ENCODE measurements at places on chromosomes 13 and 19.

DNA sequence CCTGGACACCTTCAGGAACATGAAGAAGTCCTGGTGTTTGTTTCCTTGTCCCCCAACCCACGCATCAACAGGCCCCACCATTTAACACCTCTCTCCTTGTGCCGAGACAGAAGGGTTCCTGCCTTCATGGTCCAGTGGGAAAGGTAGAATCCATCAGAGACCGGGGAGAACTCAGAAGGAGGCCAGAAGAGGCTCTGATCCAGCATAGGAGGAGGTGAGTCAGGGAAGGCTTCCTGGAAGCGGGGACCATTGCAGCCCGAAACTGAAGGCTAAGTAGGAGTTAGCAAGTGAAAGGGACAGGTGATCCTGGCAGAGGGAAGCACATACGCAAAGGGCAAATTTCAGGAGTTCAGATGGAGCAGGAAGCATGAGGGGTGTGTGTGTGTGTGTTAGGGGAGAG lies 484 bp downstream of the ICAM3 start:
- peak; percentile 12 for DNase-seq

- DNase-seq = no peak
Observed at GRCh38 chr19:51729781-51730180, 6.0 kb upstream of the HAS1 start.

- no peak for DNase-seq
Observed at GRCh38 chr13:109144693-109145437, 515.5 kb downstream of the MYO16 start.

GRCh38 chr19:42275103-42275502 lies 6.1 kb downstream of the CIC start:
- no peak for DNase-seq

GRCh38 chr19:344625-345319 lies at the start of gene MIER2:
MIER2 (minus strand) TSS chr19:344796; CDS start chr19:344782, 14 bp downstream.
- peak; percentile 96 for DNase-seq

DNA sequence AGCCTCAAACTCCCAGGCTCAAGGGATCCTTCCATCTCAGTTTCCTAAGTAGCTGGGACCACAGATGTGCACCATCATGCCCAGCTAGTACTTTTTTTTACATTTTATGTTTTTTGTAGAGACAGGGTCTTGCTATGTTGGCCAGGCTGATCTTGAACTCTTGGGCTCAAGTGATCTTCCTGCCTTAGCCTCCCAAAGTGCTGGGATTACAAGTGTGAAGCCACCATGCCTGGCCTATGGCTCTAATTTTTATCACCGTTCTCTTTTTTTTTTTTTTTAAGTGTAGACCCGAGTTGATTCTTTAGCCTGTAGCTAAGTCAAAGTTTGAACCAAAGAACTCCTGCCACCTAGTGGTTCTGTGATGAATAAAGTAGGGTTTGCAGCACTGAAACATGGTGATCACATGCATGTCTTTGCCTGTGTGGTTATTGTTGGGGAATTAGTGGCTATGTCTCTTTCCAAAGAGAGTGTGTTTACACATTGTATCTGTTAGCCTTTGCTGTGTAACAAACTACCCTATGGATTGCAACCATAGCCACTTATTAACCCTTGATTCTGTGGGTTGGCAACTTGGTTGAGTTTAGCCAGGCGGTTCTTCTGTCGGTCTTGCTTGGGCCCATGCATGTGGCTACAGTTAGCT lies 11.6 kb downstream of the NFILZ start:
- no peak for DNase-seq

DNA sequence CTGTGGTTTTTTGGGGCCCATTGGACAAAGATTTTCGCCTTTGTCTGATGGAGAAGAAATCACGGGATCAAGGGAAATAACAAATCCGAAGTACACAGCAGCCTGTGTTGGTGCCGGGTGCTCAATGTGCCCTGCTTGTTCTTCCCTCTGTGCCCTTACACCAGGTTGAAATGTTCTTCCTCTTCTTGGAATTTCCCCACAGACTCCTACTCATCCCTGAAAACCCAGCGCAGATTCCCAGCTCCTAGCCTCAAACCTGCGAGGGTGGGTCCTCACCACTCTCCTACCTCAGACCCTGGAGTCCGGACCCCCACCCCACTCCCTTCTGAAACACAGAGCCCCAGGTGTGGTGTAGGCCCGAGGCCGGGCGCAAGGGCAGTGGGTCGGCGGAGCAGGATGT lies 4.9 kb upstream of the ACP4 start:
- no peak for DNase-seq

DNA sequence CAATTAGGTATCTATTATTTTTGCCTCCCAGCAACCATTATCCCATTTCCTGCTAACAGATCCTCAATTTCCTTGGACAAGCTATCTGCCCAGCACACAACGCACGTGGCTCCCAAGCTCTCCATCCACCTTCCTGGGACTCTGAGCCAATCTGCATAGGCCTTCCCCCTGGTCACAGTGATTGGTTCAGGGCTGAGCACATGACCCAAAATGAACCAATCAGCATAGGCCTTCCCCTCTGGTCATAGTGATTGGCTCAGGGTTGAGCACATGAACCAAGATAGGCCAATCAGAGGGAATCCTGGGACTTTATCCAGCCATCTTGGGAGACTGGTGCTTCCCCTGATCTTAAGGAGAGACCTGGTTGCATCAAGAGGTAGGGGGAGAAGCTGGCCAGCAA lies 5.8 kb downstream of the CPAMD8 start:
- DNase-seq = no peak

DNA sequence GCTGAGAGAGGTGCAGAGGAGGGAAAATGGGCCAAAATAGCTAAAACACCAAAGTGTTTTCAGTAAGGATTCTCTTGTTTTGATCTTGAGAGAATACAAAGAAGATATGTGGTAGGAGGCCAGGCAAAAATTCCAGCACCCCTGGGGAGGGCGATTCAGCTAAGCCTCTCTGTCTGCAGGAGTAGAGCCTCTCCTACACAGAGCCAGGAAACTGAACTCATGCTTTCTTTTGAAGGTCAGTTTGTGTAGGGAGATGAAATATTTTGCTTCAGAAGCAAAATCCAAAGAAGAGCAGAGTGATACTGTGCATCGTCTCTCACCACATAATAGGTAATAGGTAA lies 565.0 kb downstream of the FGF9 start:
- no peak for DNase-seq

GRCh38 chr19:35902870-35903475 lies 644 bp downstream of the HCST start:
- no peak for DNase-seq

GRCh38 chr13:94435604-94436226 lies 43.8 kb downstream of the DCT start:
- DNase-seq = no peak

- DNase-seq = no peak
Observed at GRCh38 chr13:51425410-51426042, 27.3 kb downstream of the INTS6 start.

- DNase-seq = no peak
Observed at GRCh38 chr13:113500530-113501265, 10.2 kb upstream of the DCUN1D2 start.

DNA sequence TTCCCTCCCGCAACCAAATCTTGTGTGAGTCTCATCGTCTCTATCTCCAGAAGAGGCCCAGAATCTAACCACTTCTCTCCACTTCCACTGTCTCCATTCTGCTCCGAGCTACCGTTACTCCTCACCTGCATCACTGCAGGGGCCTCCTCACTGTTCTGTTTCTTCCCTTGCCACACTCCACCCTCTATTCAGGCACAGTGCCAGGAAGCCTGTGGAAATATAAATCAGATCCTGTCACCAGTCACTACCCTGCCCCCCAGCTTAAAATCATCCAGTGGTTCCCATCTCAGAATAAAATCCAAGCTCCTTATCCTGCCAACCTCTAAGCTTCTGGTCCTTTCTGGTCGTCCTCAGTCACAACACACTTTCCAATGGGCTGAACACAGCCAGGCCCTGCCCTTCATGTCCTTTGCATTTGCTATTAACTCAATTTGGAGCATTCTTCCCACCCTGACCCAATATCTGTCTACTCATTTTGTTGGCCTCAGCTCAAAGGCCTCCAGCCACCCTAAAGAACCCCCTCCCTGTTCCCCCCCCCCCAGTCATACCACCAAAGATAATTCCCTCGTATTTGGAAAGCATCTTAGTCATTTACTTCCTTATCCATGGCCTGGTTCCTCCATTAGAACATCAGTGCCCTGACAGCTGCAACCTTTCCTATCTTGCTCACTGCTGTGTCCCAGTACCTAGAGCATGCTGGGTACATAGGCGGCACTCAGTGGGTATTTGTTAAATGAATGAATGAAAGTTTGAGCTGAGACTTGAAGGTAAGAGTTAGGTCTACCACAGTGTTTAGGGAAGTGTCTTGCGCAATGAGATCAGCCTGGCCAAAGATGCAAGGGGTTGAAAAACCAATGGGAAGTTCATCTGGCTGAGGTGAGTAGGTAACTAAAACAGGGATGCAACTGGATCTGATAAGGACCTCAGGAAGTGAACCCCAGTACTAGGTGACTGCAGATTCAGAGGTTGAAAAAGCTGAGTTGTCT lies 24.4 kb downstream of the ZNF175 start:
- DNase-seq = no peak

DNA sequence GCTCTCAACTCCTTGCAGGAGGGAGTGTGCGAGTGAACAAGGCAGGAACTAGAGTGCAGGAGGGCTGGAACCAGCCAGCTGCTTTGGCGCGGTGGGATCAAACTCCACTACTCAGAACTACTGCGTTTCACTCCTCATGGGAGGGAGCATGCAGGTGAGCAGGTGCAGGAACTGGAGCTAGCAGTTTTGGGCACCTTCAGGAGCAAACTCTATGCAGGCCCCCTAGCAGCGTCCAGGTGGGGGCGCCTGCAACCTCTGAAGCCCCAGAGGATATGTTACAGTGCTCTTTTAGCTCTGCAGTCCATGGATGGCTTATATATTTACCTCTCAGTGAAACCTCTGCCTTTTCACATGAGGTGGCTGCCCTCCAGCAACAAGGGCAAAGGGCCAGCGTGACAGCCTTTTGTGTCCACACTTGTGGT lies 1303.4 kb downstream of the PCDH9 start:
- DNase-seq = no peak

DNA sequence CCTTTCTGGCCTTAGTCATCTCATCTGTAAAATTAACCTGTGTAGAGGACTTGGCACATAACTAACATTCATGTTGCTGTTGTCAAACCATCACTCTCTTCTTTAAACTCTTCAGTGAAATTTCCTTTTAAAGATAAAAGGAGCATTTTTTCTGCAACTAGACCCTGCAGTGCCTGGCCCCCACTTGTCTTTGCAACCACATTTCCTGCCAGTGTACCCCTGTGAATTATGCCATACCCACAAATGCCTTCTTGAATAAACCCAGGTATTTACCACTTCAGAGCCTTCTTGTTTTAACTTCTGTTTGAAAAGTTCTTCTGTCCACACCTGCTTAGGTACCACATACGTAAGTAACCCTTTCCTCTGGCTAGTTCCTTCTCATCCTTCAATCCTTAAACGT lies 118.8 kb downstream of the CDK8 start:
- DNase-seq = no peak

DNA sequence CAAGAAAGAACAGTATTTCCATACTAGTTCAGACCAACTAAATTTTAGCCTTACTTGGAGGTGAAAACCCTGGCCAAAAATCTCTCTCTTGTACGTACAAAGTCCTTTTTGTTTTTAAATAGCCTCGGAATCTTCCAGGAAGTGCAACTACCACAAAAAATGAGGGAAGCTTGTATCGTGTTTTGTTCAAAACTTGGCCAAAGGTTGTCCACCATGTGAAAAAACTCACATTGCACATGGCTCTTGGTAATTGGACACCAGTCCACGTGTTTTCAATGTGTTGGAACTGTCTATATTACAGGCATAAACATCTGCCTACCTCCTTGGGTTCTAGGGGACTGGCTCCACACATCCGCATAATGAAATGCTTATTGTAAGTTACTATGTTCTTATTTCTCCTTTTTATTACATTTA lies 15.2 kb upstream of the STRN4 start:
- no peak for DNase-seq

- no peak for DNase-seq
Observed at GRCh38 chr19:32567486-32567885, 13.5 kb upstream of the PDCD5 start.

DNA sequence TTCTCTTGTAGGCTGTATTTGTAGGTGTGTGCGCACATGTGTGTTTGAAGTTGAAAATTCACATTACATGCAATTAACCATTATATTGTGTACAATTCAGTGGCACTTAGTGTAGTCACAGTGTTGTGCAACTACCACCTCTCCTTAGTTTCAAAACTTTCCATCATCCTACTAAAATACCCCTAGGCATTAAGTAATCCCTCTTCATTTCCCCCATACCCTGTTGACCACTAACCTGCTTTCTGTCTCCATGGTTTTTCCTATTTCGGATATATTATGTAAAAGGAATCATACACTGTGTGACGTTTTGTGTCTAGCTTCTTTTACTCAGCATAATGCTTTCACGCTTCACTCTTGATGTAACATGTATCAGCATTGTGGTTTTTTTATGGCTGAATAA lies 16.1 kb downstream of the LSM14A start:
- no peak for DNase-seq

DNA sequence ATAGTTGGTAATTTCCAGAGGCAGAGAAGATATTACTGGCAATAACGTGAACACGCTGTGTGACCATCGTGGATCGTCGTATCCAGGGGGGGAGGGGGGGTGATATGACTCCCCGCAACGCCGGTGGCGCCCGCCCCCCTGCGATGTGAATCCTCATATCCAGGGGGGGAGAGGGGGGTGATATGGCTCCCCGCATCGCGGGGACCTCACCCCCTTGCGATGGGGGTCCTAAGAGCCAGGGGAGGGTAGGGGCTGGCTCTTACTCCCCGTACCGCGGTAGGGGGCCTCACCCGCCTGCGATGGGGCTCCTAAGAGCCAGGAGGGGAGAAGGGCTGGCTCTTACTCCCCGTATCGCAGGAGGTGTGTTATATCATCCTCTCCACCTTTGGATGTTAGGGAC lies 31.3 kb upstream of the RGCC start:
- no peak for DNase-seq

- DNase-seq = no peak
Observed at GRCh38 chr13:51793570-51794271, 10.2 kb downstream of the DHRS12 start.

- no peak for DNase-seq
Observed at GRCh38 chr13:30157616-30157993, 149.7 kb downstream of the KATNAL1 start.

DNA sequence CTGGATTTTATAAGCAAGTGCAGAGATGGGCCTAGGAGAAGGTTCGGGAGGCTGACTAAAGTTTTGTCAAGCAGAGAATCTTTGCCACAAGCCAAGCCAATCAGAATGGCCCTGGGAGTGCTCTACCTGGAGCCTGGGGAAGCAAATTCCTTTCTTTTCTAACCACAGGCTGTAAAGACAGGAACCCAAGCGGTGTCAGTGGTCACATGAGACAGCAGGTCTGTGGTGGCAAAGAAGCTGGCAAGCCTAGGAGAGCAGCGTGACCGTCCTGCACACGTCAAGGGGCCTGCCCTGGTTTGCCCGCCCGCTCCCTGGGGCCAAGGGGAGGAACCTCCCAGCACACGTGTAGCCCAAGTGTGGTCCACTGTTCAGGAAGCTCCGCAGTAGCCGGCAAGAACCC lies 90.8 kb downstream of the IPO5 start:
- no peak for DNase-seq

GRCh38 chr13:43260999-43261398 lies 237.6 kb downstream of the DNAJC15 start:
- no peak for DNase-seq

- no peak for DNase-seq
Observed at GRCh38 chr19:49564616-49565045, 15.7 kb downstream of the NOSIP start.
